ENCODE measurements at places on chromosomes 1 and 21.

GRCh38 chr1:145843031-145843430 lies 2.4 kb upstream of the NUDT17 start:
- DNase-seq: no peak

DNA sequence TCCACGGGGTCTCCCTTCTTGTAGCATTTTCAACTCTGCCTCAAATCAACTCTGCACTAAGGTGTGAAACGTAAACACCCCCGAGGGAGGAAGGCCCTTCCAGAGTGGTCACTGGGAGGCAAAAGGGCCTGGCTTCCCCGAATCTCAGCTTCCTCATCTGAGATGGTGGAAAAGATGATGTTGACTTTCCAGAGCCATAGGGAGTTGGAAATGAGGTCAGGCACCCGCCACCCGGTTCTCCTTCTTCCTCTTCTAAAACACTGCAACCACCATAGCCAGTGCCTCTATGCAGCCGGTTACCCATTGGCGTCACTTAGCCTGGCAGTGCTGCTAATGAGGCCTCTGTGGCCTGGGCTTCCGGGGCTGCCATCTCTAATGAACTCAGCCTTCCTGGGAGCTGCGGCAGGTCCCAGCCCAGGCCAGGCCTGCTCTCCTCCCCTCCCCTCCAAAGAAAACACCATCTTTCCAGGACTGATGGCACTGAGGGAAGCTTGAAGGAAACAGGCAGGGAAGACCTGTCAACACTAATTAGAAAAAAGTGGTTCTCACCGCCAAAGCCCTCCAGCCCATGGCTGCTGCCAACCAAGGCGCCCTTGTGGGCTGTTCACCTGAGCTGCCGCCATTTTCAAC lies 175.0 kb downstream of the KAZN start:
- no peak for DNase-seq

- DNase-seq: no peak
These were observed 19.3 kb downstream of the ELF3 start for GRCh38 chr1:202029727-202030126.

GRCh38 chr1:227654858-227655752 lies 80.0 kb downstream of the JMJD4 start:
- no peak for DNase-seq

- no peak for DNase-seq
These were observed 16.7 kb upstream of the ATP1B1 start for GRCh38 chr1:169089776-169090175.

- no peak for DNase-seq
These were observed 45.3 kb downstream of the LRIG2 start for GRCh38 chr1:113118266-113118665.

GRCh38 chr1:226051365-226051764 lies 11.2 kb upstream of the H3-3A start:
- DNase-seq: no peak

DNA sequence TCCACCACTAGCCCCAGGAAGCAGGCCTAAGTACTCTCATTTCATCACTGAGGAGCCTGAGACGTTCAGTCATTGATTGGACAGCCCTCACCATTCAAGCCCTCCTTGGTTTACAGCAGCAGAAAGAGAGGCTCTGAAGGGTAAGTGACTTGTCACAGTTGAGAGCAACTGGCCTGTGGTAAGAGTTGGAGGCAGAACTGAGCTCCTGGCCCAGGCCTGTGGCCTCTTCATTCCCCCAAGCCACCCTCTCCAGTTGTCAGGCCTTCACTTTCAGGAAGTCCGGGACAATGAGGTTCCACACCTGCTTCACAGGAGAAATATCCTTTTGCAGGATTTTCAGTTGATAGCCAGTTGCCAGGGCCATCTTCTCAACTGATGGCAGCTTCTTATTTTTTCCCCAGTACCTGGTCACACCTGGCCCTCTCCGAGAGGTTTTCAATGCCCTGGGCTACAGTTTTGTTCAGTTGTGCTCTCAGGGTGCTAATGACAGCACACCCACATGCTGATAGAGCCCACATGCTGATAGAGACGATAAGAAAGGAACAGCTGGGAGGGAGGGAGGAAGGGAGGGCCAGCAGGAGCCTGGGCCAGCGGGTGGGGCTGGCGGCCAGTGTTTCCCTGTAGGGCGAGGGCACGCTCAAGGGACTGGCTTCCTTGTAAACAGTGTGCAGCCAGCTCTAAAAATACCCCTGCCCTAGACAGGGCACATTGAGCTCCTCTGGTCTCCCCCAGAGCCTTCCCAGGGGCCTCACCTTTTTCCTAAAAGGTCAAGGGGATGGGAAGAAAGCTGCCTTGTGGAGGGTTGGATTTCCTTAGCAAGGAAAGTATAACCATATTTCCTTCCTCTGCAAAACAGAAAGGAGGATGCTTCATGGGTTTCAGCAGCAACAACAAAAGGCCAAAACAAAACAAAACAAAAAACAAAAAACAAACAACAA lies 112.7 kb upstream of the JUN start:
- DNase-seq: no peak

- no peak for DNase-seq
These were observed 1.2 kb downstream of the CAMSAP2 start for GRCh38 chr1:200739702-200740570.

DNA sequence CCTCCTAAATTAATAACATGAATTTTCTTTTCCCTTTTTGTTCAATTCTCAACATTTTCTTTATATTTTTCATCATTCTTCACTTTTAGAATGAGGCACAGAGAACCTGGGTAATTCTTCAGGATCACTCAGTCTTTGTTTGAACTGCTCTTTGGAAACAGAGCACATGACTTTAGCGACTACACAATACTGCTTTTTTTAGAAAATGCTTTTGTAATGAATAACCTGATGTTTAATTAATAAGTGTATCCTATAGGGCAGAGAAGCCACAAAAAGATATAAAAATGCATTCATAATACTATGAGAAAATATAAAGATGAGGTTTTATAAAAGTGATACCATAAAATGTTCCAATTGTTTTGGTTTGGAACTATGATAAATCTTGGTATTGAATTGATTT lies 77.8 kb downstream of the LRRC7 start:
- no peak for DNase-seq

DNA sequence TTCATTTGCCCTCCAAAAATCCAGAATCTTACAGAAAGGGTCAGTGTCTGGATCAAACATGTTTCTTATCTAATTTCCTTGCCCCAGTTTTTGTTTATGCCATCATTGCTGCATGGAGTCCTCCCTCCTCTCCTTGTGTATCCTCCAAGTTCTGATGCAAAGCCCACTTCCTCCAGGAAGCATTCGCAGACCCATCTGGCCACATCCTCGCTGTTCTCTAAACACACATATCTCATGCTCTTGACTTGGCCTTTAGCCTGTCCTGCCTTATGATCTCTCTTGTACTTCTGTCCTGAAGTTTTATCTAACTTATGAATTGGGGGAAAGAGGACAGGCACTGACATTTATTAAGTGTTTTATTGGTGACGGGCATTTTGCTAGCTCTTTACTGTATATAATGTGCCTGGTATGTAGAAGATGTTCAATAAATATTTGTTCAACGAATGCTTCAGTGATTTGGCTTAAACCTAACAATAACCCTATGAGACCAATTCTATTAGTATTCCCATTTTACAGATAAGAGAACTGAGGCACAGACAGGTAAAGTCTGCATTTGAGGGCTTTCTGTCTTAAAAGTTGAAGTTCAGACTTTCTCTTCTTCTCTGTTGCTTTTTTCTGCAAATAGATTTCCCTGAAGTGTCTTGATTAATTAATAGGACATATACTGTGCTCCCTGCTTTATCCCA lies 19.2 kb upstream of the ID3 start:
- no peak for DNase-seq

- DNase-seq: no peak
These were observed 3.6 kb upstream of the TNFRSF1B start for GRCh38 chr1:12163210-12163609.

GRCh38 chr1:191592039-191592438 lies 566.2 kb upstream of the RGS18 start:
- DNase-seq: no peak

- no peak for DNase-seq
These were observed 59.0 kb downstream of the MTR start for GRCh38 chr1:236853921-236854604.

DNA sequence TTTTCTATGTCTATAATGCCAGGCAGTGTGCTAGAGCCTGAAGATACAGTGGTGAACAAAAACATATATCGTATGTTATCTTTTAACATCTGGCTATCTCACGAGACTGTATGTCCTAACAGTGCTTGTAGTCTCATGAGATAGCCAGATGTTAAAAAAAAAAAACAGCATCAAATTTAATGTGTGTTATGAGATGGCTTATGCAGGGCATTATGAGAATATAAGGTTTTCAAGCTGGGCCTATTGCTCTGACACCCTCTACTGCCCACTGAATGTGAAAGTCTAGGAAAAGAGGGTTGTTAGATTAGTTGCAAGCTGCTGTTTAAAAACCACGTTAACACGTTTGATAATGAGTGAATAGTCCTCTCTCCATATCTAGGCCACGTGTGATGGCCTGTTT lies 109.8 kb downstream of the CACHD1 start:
- DNase-seq: no peak

DNA sequence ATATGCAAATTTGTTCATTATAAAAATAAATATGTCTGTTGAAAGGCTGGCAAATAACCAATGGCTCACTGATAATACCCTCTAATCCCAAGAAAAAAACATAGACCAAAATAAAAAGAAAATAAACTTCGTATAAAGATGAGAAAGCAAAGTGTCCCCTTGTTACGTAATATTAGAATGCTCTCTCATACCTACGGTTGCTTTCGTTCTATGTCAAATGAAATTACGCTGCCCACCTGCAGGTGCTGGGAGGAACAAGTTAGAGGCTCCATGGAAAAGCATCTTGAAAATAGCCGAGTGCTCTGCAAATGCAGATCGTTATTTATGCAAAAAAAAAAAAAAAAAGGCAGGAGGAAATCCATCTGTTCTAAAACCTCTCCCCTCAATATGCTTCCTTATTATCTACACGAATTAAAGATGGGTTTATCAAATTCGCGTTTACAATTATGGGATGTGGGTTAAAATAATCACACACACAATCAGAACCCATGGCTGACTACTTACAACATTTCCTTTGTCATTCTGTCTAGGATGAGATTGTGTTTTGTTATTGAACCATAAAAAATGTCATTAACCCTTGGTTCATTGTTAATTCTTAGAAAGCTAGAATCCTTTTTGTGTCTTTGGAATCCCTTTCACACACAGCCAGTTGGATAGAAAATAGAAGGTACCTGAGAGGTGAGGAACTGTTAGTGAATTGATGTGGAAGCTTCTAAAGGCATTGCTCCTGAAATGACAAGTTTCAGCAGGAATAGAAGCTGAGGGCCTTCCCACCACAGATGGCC lies 268.6 kb downstream of the SETD4 start:
- no peak for DNase-seq

DNA sequence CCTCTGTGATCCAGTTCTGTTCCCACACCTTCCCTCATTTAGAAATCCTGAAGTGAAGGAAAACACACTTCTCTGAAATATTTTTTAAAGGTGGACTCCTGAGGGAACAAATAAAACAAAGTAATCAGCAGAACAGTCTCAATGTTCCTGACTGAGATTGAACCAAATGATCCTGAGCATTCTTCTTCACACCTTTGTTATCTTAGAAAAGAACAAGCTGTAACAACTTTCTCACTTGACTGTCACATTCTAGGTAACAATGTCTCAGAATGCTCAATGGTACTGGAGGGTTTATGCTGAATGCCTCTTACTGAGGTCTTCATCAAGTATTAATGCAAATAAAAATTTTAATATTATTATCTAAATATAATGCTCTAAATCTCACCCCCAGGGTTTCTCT lies 40.4 kb upstream of the RGS2 start:
- DNase-seq: no peak

- DNase-seq: no peak
These were observed 29.6 kb upstream of the SLAMF9 start for GRCh38 chr1:159983681-159984080.

- DNase-seq: peak; percentile 2
These were observed 28.2 kb upstream of the FCRL4 start for GRCh38 chr1:157626099-157626498.

GRCh38 chr1:195733826-195734225 lies 874.4 kb downstream of the KCNT2 start:
- no peak for DNase-seq

- no peak for DNase-seq
These were observed 954.9 kb downstream of the ADGRL2 start for GRCh38 chr1:82755671-82756070.

GRCh38 chr1:225441314-225442122 lies 13.7 kb upstream of the LBR start:
- no peak for DNase-seq

- no peak for DNase-seq
These were observed 246.3 kb upstream of the RAB4A start for GRCh38 chr1:229024528-229025130.

GRCh38 chr1:116510361-116510760 lies 60.5 kb downstream of the CD58 start:
- no peak for DNase-seq

- no peak for DNase-seq
These were observed 130.9 kb upstream of the ZBTB40 start for GRCh38 chr1:22320587-22321344.

- DNase-seq: peak; percentile 7
These were observed 27.3 kb upstream of the GLIS1 start for GRCh38 chr1:53766194-53766742.

GRCh38 chr21:44020551-44020950 lies 8.4 kb downstream of the TRAPPC10 start:
- DNase-seq: no peak

- no peak for DNase-seq
These were observed 5.8 kb upstream of the CCDC27 start for GRCh38 chr1:3746389-3746829.

GRCh38 chr1:167427848-167428247 lies 90.5 kb downstream of the CD247 start:
- DNase-seq: no peak

- no peak for DNase-seq
These were observed 329.2 kb downstream of the TGFB2 start for GRCh38 chr1:218674280-218674773.

GRCh38 chr21:41366522-41367151 lies 4.8 kb downstream of the MX2 start:
- peak; percentile 28 for DNase-seq

DNA sequence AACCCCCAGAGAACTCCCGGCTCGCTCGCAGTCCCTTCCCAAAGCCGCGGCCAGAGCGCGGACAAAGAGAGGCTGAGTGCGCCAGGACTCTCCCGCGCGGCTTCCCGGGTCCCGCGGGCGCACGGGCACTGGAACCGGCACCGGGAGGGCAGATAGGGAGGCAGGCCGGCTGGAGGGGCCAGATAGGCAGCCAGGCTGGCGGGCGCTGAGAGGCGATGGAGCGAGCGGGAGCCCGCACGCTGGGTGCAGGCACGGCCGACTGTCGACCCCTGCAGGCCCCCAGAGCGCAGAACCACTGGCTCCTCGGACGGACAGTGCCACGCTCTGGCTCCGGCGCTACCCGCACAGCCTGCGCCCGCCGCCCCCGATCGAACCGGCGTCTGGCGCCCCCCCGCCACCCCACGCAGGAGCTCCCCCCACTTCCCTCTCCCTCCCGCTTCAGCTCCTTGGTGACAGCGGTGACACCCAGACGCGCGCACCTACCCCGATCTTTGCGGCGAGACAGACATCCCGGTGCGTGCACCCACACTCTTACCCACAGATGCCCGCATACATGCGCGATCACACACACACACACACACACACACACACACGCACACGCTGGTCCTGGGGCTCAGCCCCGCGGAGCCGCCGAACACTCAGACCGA lies 534 bp downstream of the SLC6A9 start:
- peak; percentile 59 for DNase-seq
